ENCODE measurements at places on chromosomes 12 and 14.
A peak's percentile ranks its signal among the peaks of the same experiment; 100 is the strongest.

DNA sequence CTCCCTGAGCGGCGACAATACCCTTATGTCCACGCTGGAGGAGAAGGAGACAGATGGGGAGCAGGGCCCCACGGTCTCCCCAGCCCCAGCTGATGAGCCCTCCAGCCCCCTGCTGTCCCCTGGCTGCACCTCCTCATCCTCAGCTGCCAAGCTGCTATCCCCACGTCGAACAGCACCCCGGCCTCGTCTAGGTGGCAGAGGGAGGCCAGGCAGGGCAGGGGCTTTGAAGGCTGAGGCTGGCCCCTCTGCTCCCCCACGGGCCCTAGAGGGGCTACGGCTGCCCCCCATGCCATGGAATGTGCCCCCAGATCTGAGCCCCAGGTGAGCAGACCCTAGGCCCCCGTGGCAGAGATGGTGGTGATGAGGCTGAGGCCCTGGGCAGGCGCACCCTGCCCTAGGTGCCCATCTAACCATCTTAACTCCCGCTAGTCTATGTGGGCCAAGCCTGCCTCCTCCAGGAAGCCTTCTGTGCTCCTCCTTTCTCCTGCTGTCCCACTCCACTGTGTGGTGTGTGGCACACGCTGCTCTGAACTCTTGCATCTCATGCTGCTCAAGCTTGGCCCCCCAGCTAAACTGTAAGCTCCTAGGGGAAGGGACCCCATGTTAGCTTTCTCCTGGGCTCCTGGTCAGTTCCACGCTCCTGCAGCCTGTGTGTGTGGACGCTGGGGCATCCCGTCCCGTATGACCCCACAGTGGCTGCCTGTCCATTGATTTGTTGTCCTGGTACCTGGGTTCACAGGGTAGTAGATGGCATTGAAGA is 12.1 kb downstream of the MCRS1 start:
- DNase-seq, result no peak

- DNase-seq, result peak; percentile 85
Measured at GRCh38 chr14:101823511-101824120, 62.1 kb downstream of the PPP2R5C start.

DNA sequence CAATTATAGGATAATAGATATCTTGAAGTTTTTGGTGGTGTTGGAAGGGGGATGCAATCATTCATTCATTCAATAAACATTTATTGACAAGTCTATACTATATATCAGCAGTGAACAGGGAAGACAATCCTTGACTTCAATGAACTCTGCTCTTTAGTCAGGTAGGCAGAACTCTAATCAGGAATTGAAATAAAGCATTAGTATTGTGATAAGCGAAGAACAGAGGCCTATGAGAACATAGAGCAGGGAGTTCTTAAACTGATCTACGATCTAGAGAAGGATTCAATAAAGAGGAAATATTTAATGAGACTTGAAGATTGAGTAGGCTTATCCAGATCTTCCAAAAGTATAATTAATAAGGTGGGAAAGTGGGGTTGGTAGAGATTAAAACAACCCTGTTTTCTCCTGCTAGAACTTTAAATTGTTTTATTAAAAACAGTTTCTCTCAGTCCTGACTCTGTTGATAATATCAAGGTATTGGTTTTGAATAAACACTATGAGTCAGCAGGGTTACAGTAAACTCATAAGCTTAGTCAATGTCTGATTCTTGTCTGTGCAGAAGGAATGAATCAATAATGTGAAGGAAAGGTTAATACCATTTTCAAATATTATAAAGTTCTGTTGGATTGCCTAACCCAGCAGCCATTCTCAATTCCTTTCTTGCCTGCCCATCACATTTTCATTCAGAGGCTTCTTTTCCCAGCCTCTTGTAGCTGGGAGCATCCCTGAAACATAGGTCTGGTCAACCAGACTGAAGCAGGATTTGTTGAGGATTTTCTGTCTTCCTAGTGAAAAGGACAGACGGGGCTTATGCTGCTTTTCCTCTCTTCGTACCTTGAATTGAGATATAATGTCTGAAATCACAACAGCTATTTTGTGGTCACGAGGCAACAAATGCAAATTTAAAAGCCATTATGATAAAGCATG is 38.9 kb upstream of the KTN1 start:
- no peak for DNase-seq

- no peak for DNase-seq
Measured at GRCh38 chr12:41476499-41477439, 288.6 kb downstream of the PDZRN4 start.

DNA sequence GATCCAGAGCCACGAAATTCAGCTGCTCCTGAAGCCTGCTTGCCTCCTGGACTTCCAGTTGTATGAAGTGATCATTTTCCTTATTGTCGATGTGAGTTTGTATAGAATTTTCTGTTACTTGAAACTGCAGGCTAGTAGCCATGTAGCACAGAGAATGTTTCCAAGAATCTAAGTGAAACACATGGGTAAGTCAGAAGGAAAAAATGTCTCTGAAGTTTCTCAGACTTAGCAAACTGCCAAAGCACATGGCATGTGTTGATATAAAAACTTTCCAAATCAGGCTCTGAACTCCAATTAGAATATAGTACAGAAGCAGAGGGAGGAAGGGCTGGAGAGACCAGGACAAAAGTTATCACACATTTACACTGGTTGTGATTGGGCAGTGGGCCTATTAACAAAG is 9.8 kb upstream of the PCNX1 start:
- DNase-seq, result no peak

GRCh38 chr14:25010471-25010870 is 39.5 kb downstream of the STXBP6 start:
- DNase-seq, result no peak

- DNase-seq, result no peak
Measured at GRCh38 chr12:99092100-99092851, 447.2 kb downstream of the APAF1 start.

- no peak for DNase-seq
Measured at GRCh38 chr12:103771466-103771865, 69.6 kb downstream of the NT5DC3 start.

DNA sequence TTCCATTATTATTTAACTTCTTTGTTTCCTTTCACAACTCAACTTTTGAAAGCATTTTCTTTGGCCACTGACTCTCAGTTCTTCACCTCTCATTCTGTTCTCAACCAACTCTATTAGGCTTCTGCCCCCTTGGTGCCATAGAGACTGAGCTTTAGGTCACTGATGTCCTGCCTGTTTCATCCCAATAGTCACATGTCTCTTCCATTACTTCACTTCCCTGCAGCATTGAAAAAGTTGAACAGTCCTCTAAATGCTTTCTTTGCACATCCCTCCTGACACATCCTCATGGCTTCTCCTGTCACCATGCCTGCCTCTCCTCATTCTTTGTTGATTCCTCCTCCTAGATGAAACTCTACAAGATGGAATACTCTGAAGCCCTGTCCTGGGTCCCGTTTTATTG is 2.7 kb downstream of the CLEC12A start:
- no peak for DNase-seq

DNA sequence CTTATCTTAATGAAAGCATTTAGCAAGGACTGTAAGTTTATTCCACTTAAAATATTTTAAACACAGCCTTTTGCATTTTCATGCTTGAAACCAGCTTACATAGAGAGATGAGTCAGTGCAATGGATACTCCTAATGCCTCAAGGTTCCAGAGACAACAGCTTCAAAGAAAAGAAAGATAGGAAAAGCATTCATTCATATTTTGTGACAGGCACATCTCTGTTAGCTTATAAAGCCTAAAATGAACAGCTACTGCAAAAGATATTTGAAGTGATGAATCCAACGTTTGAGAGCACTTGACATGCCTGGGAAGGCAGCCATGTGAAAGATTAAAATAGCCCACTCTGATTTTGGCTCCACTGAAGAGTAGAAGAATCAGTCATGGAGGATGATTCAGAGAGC is 814.5 kb downstream of the RPS29 start:
- DNase-seq, result no peak

DNA sequence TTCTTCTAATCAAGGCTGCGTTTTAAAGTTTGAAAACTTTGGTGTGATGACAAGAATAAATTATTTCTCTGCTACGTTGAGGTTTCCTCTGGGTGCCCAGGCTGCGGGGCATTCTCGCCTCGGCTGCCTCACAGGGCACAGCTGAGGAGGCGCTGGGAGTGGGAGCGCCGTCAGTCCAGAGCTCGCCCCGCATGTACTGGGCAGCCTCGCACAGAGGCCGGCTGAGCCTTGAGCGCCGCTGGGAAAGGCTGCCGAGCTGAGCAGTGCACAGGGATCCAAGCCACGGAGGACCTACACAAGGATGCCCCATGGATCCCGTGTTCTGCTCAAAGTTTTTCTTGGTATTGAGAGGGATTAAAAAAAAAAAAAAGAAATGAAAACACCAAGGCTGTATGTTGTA is 11.6 kb downstream of the RFX4 start:
- DNase-seq, result no peak

DNA sequence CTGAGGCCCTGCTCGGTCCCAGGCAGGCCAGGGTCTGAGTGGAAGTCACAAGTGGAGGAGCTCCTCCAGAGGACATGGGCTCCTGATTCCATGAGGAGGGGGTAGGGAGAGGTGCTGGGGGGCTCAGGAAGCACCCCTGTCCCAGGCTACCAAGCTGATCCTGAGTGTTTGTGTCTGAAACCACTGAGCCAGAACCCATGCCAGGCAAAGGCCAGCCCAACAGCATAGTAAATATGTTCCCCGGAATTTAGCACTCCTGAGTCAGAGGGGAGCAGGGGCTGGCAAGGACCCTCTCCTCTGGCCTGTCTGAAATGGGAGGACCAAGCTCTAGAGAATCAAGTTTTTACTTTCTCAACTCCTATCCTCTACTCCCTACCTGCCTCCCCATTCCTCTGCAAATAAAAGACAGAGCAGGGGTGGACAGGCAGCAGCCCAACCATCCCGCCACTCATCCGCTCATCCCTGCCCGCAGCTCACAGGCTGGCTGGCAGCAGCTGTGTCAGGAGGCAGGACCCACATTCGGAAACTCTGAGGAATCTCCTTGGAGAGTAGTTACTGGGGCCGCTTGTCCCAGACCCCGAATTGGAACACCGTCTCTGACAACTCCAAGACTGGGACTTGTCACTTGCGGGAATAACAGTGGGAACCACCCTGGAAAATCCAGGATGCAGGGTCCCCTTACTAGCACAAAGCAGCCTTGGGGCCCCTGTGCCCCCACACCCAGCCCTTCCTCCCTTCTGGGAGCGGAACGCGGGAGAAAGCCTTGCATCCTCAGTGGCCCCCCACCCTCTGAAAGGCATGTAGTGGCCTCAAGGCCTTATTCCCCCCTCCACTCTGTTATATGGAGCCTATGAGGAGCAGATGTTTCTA is 102.5 kb downstream of the ZFP36L1 start:
- no peak for DNase-seq

DNA sequence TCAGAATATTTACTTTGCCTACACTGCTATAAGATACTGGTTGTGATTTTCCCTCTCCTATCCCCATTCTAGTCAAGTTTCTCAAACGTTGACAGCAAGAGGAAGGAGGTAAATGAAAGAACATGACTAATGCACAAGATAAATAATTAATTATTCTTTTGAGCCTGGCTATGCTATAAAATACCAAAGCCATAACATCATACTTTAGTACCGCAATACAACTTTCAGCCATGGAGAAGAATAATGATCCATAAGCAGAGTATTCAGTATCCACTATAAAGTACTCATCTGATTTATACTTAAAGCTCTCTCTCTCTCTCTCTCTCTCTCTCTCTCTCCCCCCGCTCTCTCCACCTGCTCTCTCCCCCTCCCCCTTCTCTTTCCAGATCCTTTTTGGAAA is 41.3 kb downstream of the TDG start:
- DNase-seq, result no peak

GRCh38 chr12:102096855-102097254 is 23.1 kb downstream of the NUP37 start:
- DNase-seq, result no peak

- no peak for DNase-seq
Measured at GRCh38 chr12:16189849-16190248, 87.6 kb downstream of the SLC15A5 start.

GRCh38 chr14:100490252-100490651 is 97.0 kb downstream of the BEGAIN start:
- no peak for DNase-seq

DNA sequence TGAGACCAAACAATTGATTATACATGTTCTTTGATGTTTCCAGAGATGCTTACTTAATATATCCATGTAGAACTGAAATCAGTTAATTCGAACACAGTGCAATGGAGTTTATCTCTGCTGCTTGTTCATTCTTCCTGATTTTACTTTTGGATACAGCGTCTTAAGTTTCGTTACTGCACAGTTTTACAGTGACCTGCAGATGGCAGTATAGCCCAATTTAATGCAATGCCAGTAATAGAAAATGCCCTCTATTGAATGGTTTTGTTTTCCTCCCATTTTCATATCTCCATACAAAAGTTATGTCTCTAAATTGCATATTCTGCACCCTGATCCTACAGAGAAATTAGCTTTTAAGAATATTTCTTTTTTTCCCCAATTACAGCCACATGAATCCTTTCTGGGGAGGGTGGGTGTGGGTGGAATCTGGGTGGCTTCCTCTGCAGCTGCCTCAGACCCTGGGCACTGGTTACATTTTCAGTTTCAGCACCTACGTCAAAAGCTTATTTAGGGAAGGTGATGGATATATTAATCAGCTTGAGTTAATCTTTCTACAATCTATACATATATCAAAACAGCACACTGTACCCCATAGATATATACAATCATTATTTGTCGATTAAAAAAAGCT is 101.1 kb upstream of the DCD start:
- peak; percentile 53 for DNase-seq

- no peak for DNase-seq
Measured at GRCh38 chr12:57010627-57011247, 4.4 kb upstream of the ZBTB39 start.

GRCh38 chr12:56517854-56518253 is 3.8 kb upstream of the RBMS2 start:
- DNase-seq, result no peak

GRCh38 chr14:37168721-37169120 is 3.7 kb downstream of the SLC25A21 start:
- no peak for DNase-seq

- DNase-seq, result no peak
Measured at GRCh38 chr14:74836251-74836960, 39.5 kb downstream of the PROX2 start.

DNA sequence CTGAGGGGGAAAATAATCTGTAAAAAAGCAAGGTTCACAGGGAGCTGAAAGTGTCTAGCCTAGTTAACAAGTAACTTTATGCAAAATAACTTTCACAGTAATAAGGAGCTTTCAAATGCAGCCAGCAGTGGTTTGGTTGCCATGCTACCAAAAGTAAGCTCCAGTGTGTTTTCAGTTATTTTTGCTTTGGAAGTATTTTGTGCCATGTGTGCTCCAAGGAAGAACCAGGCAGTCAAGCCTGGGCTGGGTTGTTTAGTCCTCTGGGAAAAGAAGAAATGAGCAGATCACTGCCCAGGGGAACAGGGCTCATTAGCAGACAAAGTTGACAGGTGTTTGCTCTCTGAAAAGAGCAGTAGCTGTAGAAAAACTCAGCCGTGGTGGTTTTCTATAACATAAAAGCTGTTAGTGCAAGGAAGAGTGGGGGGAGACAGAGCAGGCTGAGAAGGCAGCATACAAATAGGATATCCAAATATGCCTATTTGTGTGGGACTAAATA is 92.8 kb upstream of the TMTC2 start:
- DNase-seq, result no peak

DNA sequence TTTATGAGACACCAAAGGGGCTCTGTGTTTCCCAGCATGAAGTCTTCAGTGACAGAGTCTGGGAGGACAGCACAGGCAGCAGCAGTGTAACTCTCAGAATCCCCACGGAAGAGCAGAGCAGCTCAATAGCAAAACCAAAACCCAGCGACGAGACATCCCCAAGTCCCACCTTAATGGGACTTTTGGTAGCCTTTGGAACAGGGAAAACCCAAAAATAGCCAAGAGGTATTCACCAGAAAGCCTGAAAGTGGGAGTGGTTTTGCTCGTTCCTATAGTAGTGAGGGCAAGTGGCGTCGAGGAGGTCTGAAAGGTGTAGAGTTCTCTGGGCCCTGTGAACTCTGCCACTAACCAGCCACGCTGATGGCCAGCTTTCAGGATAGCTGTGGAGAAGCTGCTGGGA is 174.6 kb downstream of the ETV6 start:
- no peak for DNase-seq
